Suppressor macrophage (primary cell): ENCODE measurements at places on chromosomes 16 and 17.

DNA sequence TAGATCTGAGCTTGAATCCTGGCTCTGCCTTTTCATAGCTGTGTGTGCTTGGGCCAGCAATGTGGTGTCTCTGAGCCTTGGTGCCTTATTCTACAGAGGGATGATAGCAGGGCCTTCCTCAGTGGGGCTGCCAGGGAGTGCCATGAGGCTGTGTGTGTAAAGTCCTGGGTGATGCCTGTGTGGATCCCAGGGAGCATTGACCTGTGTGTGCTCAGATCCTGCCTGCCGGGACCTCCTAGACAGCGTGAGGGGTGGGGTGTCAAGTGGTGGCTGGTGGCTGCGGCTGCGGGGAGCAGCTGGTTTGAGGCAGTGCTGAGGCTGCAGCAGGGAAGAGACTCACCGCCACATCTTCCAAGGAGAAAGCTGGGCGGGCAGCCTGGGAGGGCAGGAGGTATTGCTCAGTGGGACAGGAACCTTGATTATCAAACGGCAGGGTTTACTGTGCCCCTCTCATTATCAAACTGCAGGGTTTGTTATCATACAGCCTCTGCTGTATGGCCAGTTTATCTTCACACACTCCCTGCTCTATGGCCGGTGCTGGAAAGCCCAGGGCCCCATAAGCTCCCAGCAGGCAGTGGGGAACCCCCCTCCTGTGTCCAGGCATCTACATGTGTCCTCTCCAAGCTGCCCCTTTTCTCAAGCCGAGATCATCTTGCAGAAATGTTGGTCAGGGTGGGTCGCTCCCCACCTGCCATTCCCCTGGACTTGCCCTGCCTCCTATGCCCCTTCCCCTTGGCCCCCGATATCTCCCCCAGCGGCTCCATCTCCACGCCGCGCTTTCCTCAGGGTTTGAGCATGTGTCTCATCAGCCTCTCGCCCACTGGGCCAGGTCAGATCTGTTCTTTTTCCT lies 3.1 kb upstream of the ADCY7 start:
- no peak for DNase-seq

GRCh38 chr17:4485676-4486646 lies 12.7 kb upstream of the SPNS2 start:
- DNase-seq, result peak; percentile 47

DNA sequence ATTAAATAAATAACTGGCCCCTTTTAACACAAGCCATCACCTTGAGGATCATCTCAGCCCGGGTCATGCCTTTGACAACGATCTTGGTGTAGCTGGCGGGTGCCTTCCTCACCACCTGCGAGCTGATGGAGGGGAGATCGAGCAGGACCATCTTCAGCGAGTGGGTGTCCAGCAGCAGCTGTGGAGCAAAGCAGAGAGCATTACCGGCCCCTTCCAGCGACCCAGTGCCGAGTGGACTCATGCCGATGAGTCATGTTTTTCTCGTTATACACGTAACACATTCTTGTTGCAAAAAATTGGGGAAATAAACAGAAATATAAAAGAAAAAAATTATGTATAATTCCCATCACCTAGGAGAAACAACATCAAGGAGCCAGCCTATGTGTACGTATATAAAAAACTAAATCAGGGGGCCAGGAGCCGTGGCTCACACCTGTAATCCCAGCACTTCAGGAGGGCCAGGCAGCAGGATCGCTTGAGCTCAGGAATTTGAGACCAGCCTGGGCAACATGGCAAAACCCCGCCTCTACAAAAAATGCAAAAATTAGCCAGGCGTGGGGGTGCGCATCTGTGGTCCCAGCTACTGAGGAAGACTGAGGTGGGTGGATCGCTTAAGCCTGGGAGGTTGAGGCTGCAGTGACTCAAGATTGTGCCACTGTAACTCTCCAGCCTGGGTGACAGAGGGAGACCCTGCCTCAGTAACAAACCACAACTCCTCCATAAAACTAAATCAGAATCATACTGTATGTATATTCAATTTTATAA lies 169.1 kb upstream of the RPH3AL start:
- no peak for DNase-seq

DNA sequence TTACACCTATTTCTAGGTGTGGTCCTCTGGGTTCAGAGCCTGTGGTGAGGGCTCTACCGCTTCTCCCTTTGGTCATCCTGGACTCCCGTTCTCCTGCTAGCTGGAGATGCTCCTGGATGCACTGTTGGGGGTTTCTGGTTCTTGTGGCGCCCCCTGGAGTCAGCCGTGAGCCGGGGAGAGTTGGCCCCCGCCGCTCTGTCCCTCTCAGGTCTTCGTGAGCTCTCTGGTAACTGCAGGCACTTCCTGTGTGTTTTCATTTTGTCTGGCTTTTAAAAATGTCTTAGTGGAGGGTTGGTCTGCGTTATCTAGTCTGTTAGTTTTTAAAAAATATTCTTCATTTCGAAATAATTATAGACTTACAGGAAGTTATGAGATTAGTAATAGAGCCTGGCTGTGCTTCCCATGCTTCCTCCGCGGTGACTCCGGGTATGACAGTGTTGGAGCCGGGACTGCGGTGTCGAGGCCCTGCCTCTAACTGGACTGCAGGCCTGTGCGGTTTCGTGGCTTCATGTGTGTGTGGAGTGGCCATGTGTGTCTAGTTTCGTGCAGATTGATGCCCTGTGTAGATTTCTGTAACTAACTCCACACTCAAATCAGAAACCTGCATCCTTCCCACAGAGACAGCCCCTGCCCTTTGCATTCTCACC lies 78.0 kb upstream of the ZNF750 start:
- peak; percentile 62 for DNase-seq

GRCh38 chr17:75260641-75261335 lies 618 bp downstream of the GGA3 start:
- no peak for DNase-seq

DNA sequence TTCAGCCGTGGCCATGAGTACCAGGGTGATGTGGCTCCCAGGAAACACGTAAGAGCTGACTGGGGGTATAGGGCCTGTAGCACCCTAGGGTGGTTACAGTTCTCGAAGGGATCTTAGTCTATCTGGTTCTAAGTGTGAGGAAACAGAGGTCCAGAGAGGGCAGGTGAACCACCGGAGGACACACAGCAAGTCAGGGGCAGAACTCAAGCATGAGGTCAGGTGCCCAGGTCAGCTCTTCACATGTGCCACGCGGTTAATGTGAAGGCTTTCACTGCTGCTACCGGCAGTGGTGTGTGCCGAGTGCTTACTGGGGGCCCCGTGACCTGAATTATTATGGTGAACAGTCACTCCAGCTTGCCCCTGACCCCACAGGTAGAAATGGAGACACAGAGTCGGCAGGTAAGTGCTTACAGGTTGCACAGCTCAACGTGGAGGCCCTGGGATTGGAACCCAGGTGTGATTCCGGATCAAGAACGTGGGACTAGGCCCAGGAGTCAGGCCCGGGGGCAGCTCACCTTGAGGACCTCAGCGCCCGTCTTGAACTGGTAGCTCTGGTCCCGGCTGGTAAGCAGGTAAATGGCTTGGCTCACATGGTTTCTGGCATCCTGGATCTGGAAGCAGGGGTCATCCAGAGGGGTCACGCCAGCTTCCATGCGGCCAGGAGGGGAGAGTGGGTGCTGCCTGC lies 3.1 kb downstream of the ROGDI start:
- no peak for DNase-seq

- no peak for DNase-seq
Observed at GRCh38 chr16:82895843-82896242, 269.1 kb downstream of the CDH13 start.

DNA sequence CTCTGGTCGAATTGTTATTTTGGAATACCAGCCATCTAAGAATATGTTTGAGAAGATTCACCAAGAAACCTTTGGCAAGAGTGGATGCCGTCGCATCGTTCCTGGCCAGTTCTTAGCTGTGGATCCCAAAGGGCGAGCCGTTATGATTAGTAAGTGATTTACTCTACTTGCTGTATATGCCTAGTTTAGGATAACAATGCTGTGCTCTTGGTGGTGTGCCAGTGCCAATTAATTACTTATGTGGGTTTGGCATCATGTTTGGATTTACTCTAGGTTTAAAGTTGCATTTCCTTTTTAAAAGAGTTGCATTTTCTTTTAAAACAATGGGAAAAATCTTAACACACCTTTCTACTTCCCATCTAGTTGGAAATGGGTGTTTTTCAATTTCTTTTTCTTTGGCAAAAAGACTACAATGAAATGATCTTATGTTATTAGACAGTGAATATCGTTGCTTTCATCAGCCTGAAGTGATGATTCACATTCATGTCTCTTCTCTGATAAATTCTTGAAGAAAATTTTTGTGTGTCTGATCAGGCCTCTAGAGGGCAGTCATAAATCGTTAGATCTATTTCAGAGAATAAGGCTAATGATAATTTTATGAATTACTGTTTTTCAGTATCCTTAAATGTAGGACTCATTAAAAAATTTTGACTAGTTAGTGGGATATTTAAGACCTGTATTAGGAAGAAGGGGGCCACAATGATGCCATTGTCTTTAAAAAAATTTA lies 5.6 kb downstream of the SF3B3 start:
- peak; percentile 21 for DNase-seq

DNA sequence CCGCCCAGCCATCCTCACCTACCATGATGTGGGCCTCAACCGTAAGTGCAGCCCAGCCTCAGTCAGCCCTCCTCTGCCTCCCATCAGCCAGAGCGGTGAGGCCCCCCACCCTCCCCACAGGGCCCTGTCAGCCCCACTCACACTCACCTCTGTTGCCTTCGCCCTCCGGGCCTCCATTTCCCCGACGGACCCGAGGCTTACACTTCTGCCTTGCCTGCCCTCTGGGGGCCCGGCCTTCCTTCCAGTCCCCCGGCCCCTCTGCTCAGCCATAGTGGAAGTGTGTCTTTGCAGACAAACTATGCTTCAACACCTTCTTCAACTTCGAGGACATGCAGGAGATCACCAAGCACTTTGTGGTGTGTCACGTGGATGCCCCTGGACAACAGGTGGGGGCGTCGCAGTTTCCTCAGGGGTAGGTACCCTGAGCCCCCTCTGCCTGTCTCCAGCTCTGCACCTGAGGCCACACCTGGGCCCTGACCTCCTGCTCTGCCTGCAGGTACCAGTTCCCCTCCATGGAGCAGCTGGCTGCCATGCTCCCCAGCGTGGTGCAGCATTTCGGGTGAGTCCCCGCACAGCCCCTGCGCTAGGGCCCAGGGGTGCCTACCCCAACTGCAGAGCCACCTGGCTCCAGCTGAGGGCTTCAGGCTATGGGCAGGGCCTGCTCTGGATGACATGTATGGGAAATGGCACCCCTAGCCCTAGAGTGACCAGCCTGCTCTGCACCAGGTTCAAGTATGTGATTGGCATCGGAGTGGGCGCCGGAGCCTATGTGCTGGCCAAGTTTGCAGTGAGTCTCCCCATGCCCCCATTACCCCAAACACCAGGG lies 4.1 kb downstream of the NDRG4 start:
- no peak for DNase-seq

- no peak for DNase-seq
Observed at GRCh38 chr16:1156055-1156982, 3.4 kb downstream of the CACNA1H start.

GRCh38 chr17:45316434-45317110 lies at the start of gene MAP3K14:
MAP3K14 (minus strand) TSS chr17:45317020; CDS start chr17:45290745, 26,275 bp downstream.
- peak; percentile 95 for DNase-seq

DNA sequence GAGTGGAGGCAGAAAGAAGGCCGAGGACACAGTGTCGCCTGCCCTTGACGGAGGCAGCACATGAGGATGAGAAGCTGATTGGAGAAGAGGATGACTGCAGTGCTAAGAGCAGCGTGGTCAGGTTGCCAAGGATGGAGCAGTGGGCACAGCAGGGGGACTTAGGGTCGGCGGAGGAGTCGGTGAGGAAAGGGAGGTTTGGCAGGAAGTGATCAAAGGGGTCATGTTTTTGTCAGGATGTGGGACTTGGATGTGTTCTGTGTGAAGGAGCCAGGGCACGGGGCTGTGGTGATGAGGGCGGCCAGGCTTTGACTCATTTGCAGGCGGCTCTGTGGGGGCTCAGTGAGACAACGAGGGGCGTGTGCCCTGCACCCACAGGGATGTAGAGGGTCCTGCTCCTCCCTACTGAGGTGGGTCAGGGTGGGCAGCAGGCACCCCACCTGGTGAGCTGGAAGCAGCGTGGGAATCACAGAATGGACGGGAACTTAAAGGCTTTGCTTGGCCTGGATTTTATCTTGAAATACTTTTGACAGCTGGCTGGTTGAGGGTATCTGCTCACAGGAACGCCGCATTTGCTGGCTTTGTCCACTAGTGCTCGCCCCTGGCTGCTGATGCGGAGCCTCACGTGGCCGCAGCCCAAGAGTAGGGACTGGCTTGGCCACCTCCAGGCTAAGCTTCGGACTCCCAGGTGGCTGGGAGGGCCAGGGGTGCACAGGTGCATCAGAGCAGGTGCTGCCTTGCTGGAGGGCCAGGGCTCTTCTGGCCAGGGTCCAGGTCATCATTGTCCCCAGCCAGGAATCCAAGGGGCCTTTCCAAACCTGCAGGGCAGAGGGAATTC lies 6.0 kb downstream of the MPG start:
- peak; percentile 63 for DNase-seq

GRCh38 chr17:7419819-7420610 lies at the start of gene SPEM1:
SPEM1 (plus strand) TSS chr17:7420324; CDS start chr17:7420385, 61 bp downstream.
- no peak for DNase-seq

- DNase-seq, result no peak
Observed at GRCh38 chr16:1530349-1530882, 3.0 kb upstream of the TMEM204 start.

DNA sequence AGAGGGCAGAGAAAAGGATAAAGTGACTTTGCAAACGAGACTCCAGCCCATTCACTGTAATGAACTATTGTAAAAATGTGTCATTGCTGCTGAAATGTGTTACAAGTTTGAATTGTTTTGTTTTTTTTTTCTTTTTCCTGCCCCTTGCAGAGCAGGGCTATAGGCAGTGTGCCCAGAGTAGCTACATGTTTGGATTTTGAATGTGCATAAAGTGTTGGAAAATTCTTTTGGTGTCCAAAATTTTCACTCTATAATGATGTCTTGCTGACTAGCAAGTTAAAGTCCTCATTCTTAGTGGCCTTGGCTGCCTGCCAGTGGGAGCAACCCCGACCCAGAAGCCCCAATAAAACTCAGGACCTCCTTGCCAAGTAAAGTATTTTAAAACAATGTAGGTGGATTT lies 66.5 kb downstream of the IGF2BP1 start:
- no peak for DNase-seq

DNA sequence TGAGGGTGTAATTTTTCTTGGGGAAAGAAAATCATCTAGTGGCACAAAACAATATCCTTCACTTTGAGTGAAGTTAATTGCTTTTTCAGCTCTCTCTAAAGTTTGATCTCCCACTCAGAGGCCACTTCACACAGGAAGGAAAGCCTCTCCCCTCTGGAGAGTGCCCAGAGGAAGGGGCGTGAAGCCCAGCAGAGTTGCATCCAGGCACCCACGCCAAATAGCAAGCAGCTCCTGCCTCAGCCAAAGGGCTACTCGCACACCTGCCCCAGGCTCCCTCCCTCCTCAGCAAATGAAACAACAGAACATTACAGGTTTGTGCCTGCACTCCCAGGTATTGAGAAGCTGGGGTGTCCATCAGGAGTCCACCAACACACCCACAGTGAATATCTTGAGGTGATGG lies 183.0 kb upstream of the RPL38 start:
- no peak for DNase-seq

GRCh38 chr16:23333831-23334456 lies 31.8 kb downstream of the SCNN1B start:
- DNase-seq, result no peak

- DNase-seq, result no peak
Observed at GRCh38 chr16:64090327-64090726, 1031.5 kb downstream of the CDH11 start.

- DNase-seq, result no peak
Observed at GRCh38 chr16:23145186-23145585, 4.1 kb downstream of the USP31 start.

GRCh38 chr16:29790949-29791844 lies 646 bp downstream of the KIF22 start:
- no peak for DNase-seq

- no peak for DNase-seq
Observed at GRCh38 chr16:83974475-83974874, 6.4 kb downstream of the NECAB2 start.
